ENCODE measurements at places on chromosomes 16 and 17.
A peak's percentile ranks its signal among the peaks of the same experiment; 100 is the strongest.

GRCh38 chr17:72346306-72346705, 225.5 kb downstream of the SOX9 start:
- no peak for DNase-seq

DNA sequence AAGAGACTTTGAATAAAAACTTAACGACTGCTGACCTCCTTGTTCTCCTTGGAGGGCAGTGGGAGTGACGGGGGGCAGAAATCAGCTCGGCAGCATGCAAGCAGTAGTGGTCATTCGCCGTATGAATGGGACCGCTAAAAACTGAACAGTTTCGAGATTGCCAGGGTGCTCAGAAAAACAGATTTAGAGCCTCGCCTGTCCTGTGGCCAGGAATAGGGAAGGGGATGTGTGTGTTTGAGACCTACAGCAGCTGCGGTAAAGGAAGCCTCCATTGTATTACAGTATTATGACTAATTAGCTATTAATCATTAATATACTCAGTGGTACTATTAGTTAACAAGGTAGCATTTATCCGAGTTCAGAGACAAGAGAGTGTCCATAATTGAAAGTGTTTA, 670 bp upstream of the ZNF652 start:
- no peak for DNase-seq

DNA sequence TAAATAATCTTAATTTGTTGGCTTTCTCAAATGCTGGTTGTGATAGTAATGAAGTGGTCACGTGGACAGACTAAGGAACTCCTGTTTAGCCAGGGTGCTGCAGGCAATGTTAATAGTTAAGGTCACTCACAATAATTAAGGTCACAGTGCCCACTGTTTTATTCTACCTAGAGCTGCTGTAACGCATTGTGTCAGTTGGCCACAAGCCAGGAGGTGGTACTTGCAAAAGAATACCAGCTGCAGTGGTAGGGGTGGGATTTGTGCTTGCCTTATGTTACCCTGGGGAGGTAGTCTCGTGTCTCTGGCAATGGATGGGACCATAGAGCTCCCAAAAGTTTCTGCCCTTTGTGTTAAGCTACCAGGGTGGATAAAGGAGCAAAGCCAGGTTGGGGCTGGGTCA, 969.1 kb upstream of the CDH8 start:
- no peak for DNase-seq

DNA sequence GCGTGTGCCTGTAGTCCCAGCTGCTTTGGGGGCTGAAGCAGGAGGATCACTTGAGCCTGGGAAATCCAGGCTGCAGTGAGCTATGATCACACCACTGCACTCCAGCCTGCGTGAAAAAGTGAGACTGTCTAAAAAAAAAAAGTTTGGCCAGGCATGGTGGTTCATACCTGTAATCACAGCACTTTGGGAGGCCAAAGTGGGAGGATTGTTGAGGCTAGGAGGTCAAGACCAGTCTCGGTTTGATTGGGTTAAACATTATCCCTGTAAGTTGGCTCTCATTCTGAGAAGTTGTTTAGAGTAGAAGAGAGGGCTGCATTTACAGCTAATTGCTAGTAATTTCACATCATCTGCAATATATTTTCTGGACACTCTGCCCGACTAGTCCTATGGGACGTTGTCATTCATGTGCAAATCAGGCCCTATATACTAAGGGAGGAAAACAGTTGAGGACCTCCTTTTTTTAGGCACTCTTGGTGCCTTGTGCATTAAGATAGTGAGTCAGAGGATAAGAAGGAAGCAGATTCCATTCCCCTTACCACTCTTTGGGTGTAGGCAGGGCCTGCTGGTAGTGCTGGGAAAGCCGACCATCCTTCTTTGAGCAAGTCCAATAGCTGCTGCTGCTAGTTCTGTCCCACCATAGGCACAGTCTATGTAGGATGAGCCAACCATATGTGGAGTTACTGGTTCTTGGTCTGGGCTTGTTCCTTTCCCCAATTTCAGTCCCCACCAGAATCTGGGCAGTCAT, 18.7 kb downstream of the HMOX2 start:
- no peak for DNase-seq

DNA sequence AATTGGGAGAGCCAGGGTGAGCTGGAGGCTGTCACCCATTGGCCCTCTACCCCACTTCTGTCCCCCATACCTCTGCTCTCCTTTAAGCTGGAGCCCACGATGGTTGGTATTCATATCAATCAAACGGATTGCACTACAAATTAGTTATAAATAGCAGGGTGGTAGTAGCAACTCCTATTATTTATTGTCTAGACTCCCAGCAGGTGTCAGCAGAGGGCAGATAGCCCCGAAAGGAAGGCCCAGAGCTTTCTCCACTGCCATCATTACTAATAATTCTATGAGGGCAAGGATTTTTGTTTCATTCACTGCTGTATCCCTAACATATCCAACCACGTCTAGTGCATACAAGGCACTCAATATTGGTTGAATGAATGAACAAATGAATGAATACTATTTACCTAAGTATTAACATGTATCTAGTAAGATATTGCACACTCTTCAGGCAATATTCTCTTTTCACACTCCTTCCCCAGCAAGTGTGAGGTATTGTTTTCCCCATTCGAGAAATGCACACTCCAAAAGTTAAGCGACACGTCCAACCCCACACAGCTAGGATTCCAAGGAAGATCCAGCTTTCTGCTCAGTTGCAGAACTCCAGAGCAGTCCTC, 6.3 kb downstream of the C17orf50 start:
- DNase-seq = peak; percentile 29

DNA sequence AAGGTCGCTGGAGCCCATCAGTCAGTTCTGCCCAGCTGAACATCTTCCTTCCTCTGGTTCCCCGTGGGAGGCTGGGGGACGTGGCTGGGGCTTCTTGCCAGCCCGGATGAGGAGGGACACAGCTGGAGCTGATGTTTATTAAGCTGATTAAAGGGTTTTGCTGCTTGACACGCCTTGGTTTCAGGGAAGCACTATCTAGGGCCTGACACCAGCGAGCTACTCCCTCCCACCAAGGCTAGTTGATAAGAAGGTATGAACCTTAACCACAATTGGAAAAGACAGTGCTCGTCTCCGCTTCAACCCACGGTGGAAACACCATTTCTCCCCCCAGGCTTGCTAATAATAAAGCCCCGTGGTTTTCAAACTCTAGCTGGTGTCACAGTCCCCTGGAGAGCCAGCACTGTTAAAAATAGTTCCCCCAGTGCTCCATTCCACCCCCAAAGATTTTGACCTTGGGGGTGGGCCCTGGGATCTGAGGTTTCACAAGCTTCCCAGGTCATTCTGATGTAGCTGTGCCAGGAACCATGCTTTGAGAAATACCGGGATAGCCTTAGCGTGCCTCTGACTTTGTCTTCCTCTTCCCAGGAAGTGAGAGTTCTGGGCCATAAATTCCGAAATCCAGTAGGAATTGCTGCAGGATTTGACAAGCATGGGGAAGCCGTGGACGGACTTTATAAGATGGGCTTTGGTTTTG, 5.5 kb downstream of the DHODH start:
- no peak for DNase-seq

DNA sequence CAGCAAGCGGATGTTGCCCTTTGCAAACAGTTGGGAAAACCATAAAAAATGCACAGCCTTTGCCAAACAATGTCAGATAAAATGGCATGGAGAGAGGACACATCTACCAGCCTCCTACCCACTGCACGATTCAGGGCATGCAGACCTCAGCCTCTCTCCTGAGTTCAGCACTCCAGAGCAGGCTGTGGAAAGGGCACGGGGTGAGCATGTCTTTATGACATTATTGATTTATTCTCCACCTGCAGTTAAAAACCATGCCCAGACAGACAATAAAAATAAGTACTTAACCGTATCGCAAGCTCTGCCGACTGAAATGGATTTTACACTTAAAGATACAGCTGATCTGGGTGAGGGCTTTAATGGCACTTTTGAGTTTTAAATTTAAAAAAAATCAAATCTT, 127.1 kb downstream of the MAF start:
- no peak for DNase-seq

- DNase-seq = no peak
Observed at GRCh38 chr16:52561910-52562741, 15.2 kb upstream of the TOX3 start.

GRCh38 chr16:87729266-87729954, 36.4 kb downstream of the KLHDC4 start:
- no peak for DNase-seq

DNA sequence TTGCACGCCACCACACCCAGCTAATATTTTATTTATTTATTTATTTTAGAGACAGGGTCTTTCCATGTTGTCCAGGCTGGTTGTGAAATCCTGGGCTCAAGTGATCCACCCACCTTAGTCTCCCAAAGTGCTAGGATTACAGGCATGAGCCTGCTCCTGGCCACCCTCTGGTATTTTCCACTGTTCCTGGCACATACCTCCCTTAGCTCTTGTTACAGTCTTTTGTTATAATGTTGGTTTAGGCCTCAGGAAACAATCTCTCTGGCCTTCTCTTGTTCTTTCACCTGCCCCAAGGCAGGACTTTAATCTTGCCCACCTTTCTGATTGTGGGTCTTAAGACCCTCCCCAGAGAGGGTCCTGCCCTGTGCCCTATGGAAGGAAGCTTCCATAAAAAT, 3.6 kb upstream of the CYTH1 start:
- DNase-seq = no peak

DNA sequence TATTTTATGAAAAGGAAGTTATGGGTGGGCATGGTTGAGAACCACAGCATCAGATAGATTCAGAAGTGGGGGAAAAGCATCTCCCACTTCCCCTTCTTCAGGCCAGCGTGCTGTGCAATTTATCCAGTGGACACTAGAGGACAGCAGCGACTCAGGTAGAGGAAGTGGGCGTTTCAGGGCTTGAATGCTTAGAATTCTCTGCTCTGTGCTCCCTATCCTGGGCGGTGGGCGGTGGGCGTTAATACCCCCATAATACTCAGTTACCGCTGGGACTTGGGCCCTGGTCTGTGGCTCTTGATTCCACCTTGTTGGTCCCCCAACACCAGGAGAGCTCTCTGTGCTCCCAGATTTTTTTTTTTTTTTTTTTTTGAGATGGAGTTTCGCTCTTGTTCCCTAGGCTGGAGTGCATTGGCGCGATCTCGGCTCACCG, 3.7 kb upstream of the LYZL6 start:
- peak; percentile 63 for DNase-seq

Data from CD4-positive, alpha-beta T cell treated with Interleukin-4 for 4 hours (primary cell).